Activated naive CD4-positive, alpha-beta T cell treated with anti-CD3 and anti-CD28 coated beads, Interleukin-2, amount 10 ng/mL, durations not matched to agents 7 days and 5 days (primary cell): ENCODE measurements at places on chromosomes 1 and 21.

- no peak for DNase-seq
These were observed 28.4 kb downstream of the SDC3 start for GRCh38 chr1:30879940-30880677.

- no peak for DNase-seq
These were observed 268.4 kb upstream of the USP24 start for GRCh38 chr1:55483523-55483922.

DNA sequence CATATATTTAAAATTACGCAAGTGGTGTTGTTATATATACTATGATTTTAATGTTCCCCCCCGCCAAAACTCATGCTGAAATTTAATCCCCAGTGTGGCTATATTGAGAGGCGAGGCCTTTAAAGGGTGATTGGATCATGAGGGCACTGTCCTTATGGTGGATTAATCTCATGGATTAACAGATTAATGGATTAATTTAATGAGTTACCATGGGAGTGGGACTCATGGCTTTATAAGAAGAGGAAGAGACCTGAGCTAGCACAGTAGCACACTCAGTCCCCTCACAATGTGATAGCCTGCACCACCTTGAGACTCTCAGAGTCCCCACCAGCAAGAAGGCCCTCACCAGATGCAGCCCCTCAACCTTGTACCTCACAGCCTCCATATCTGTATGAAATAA lies 34.8 kb downstream of the C1orf198 start:
- no peak for DNase-seq

- DNase-seq = no peak
These were observed 59.2 kb upstream of the SPAG17 start for GRCh38 chr1:118244194-118244593.

GRCh38 chr1:34066981-34067603 lies 97.9 kb downstream of the CSMD2 start:
- DNase-seq = no peak

DNA sequence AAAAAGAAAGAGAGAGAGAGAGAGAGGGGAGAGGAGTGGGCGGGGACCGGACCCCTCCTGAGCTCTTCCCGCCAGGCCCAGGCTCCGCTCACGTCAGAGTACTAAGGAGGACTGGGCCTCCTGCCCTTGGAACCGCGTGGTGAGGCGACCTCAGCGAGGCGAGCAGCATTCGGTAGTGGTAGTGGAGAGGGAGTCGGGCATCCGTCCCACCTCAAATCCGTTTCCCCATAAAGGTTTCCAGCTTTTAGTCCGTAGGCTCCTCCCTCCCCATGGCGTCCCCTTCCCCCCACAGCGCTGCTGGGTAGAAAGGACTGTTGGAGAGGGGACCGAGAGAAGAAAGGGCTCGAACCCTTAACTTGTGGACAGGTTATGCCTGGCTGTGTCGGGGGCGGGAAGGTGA lies 124.4 kb upstream of the BARHL2 start:
- no peak for DNase-seq

GRCh38 chr1:202498542-202498941 lies 150.0 kb downstream of the PPP1R12B start:
- no peak for DNase-seq

DNA sequence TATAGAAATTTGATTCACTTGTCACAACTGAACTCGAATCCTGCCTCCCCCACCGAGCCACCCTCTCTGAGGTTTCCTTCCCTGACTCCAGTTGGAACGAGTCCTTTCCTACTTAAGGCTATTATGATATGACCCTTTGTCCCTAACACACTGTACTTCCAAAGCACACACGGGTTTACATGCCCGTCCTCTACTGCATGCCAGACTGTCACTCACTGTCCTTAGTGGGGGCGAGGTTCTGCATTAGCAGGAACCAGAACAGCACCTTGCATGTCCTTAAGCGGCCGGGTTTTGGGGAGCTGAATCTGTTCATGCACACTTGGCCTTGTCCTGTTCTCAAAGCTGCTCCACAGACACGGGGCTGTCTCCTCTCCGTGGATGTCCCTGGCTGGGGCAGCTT lies 164.6 kb upstream of the KCNJ6 start:
- DNase-seq = no peak

- DNase-seq = no peak
These were observed 90.7 kb downstream of the URB2 start for GRCh38 chr1:229716704-229717103.

DNA sequence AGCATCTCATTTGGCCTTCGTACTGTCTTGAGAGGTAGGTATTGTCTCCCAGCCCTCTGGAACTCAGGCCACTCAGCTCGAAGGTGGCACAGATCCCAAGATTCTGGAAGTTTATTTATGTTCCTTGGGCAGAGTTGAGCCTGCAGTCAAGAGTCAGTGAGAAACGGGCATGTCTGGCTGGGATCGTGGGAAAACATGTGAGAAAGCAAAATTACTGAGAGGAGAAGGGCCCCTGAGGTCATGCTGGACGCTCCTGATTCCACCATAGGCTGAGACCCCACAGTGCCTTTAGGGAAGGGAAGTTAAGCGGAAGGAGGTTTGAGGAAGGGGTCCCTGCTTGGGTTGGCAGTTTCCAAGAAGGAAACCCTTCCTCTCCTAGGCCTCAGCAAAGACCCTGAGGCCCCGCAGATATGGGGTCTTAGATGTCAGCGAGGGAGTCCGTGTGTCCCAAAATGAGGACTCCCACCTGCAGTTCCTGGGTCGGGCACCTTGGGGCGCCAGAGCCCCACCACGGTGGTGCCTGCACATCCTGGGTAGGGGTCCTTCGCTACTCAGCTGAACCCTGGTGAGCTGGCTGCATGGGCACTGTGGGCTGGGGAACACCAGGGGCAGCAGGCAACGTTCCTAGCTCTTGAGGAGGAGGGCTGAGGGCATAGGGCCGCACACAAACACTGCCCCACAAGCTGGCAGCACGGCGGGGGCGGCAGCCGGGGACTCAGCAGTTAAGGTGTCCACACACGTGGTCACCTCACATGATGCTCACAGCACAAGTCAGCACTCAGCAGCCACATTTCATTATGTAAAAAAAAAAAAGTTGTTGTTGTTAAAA lies 12.3 kb upstream of the SEMA4A start:
- peak; percentile 55 for DNase-seq

DNA sequence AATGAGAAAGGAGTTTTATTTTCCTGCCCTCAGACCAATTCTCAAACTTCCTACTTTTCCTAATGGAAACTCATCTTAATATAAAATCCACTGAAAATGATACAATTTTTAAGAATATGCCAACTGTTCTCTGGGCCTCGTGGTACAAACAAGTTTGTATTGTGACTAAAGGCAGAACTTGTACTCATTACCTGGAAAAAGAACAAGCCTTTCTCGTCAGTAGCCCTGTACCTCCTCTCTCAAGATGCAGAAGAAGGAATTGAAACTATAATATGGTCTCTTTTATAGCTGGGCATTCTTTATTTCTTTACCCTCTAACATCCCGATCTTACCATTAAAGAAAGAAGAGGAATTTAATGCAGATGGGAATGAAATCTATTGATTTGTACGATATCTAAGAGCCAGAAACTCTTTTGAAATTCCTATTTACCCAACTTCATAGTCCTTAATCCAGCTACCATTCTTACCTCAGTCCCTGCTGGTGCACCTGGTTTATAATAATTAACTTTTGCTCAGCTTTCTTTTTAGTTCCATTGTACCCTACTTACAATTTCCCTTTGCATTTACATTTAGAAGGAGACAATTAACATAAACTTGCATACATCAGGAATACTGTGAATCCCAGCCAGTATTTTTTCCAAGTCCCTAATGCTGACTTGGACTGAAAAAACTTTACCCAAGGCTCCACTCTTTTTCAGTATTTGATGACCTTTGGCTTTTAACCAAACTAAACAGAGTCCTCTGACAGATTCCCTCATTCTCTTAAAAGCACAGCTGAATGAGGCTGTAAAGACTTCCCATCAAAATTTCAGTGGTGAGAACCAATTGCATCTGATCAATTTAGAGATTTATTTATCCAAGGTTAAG lies 1162.4 kb downstream of the BRINP3 start:
- no peak for DNase-seq

DNA sequence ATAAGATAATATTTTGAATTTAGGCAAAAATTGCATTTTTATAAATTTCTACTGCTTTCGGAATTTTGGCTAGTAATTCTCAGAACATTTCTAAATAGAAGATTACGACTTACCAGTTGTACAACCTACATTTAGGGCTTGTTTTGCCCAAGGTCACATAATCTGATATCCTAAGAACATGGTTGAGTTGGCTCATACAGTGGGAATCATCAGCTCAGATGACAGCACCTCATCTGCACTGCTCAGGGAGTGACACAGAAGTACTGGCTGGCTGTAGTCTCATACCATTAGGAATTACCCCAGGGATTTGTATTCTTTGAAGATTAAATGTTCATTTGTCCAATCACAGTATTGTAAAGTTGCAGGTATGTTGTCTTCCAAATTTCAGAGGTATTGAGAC lies 217.6 kb downstream of the ADGRL2 start:
- no peak for DNase-seq

DNA sequence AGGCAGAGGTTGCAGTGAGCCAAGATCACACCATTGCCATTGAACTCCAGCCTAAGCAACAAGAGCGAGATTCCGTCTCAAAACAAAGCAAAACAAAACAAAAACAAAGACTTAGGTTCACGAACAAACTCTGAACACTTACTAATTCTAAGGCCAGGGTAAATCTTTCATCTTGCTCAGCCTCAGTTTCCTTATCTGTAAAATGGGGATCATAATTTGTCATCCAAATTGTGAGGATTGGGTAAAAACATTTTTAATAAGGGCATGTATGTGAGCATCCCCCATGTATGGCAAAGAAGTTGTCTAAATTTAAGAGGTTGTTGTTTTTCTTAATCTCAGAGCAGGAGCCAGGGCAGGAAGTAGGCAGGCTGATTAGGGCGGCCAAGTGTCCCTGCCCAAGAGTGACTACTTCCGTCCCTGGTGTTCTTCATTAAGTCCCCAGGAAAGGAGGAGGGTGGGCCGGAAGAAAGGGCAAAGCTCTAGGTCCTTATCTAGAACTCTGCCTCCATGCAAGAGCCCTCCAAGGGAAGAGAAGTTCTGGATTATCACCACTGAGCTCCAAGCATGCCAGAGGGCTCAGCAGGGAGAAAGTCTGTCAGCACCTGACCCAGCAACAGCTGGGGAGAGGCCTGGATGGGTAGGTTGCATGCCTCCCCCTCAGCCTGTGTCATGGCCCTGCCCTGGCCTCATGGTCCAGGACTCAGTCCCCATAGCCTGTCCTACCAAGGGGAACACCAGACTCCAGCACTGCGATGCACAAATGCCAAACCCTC lies 49.9 kb upstream of the CLIC4 start:
- DNase-seq = peak; percentile 33

DNA sequence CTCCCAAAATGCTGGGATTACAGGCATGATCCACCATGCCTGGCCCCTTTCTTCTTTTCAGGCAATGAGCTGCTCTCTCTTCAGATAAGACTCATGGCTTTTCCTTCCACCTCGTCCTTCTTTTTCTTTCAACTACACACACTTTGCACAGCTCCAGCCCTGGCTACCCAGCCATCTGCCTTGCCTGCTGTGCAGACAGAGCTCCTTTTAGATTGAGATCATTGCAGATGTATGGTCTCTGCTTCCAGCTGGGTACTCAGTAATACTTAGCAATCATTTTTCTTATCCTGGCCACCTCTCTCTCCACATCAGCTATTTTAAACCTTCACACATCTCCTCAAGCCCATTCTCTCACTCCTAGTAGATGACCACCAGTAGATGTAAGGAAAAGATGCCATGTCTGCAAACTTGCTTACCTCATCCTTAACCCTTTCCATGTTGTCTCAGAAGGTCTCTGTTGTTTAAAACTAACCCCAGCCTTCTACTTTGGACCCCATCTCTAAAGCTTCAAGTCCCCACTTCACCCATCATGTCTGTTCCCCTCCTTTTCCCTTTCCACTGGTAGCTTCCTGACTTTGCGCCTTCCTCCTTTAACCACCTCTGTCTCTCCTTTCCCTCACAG lies 7.3 kb downstream of the RAB4A start:
- no peak for DNase-seq

DNA sequence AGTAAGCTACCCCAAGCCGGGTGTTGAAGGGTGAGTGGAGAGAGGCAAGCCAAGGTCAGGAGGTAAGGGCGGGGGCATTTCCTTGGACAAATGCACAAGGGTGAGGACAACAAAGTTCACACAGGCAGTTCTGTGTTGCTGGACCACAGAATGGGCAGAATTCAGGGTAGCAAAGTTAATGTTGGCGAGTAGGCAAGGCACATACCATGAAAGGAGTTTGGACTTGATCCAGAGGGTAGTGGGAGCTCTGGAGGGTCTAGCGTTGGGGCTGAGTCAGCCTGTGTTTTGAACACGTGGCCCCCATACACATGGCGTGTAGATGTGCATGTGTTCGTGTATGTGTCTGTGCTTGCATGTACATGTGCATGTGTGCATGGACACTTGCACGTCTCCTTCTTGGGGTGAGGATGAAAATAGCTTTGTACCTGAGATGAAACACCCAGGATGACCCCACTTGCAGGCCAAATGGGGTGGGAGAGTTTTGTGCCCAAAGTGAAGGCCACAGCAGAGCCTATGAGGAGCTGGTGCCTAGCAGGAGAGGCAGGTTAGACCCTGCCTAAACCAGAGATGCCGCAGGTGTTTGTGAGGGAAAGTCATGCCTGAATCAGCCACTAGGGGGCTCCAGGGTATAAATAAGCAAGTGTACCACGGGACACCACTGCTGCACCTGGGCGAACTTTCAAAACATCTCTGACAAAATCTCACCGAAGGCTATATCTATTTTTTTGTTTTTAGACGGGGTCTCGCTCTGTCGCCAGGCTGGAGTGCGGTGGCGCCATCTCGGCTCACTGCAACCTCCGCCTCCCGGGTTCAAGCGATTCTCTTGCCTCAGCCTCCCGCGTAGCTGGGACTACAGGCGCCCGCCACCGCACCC lies 21.8 kb downstream of the SLC27A3 start:
- peak; percentile 91 for DNase-seq

- DNase-seq = no peak
These were observed 47.4 kb upstream of the C21orf91 start for GRCh38 chr21:17866590-17866989.

- no peak for DNase-seq
These were observed 136.9 kb upstream of the BMP8A start for GRCh38 chr1:39354572-39354971.

GRCh38 chr21:29309703-29310102 lies 11.0 kb downstream of the BACH1 start:
- no peak for DNase-seq

- no peak for DNase-seq
These were observed 6.0 kb upstream of the SHISA4 start for GRCh38 chr1:201882665-201883132.

DNA sequence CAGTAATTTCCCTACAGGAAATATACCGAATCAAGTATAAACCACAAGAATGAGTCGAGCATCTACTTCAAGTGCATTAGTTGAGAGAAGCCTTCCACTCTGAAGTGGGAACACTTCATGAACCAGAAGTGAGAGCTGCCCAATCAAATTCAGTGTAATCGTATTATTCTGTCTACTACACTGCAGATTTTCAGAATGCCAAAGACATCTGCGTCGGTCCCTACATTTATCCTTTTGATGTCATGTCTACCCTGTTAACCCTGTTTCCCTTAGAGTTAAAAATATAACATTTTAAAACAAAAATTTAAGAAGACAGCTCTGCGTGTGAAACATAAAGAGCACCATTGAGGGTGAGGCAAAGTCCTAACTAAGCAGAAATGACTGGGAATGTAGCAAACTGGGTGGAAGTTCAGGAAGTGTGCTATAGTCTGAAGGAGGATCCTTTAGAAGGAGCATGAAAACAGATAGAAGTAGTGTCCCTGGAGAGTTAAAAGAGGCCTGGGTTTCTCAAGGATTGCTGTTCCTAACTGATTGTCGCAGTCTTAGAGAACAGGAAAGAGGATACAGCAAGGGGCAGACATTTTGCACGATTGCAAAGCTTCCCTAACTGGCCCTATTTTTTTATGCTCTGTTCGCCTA lies 291.2 kb downstream of the PTPRC start:
- DNase-seq = no peak
